ENCODE measurements at places on chromosomes 3 and 15.

DNA sequence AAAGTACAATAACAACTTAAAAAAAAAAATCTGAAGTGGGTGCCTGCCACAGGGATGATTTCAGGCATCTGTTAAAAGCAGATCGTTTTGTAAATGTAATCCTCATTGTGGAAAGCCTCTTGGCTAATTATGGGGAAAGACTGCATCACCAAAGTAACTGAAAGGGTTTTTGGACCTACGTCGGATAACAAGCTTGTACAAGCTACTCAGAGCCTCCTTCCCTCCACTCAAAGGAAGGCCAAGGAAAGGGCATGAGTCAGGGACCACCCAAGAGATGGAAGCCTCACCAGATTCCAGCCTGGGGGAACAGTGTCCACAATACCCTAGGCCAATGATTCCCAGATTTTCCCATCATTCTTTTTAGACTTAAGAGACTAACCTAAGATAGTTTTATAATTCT is 84.3 kb downstream of the ATP1B3 start:
- DNase-seq = no peak

DNA sequence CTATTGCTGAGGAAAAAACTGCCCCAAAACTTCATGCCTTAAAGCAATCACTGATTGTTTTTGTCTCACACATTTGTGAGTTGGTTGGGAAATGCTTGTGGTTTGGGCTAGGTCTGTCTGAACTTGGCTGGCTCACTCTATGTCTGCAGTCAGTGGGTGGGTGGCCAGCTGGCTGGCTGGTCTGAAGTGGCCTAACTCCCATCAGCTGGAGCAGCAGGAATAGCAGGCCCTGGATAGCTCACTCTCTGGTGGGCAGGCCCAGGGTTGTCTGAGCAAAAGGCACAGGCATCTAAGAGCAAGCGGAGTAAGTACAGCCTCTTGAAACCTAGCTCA is 37.7 kb upstream of the PRR20G start:
- no peak for DNase-seq

GRCh38 chr15:51649659-51650521 is 27.3 kb upstream of the DMXL2 start:
- DNase-seq = peak; percentile 69

DNA sequence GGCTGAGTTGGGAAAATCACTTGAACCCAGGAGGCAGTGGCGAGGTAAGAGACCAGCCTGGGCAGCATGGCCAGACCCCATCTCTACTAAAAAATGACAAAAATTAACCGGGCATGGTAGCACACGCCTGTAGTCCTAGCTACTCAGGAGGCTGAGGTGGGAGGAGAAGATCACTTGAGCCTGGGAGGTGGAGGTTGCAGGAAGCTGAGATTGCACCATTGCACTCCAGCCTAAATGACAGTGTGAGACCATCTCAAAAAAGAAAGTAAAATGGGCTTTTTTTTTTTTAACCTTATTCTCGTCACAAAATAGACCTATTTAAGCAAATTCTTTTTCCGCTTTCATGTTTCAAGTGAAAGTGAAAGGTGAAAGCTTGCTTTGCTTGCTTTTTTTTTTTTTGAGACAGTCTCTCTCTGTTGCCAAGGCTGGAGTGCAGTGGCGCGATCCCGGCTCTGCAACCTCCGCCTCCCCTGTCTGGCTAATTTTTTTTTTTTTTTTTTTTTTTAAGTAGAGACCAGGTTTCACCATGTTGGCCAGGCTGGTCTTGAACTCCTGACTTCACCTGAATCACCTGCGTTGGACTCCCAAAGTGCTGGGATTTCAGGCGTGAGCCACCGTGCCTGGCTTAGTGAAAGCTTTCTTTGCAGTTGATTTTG is 3.6 kb downstream of the PDIA3 start:
- no peak for DNase-seq

DNA sequence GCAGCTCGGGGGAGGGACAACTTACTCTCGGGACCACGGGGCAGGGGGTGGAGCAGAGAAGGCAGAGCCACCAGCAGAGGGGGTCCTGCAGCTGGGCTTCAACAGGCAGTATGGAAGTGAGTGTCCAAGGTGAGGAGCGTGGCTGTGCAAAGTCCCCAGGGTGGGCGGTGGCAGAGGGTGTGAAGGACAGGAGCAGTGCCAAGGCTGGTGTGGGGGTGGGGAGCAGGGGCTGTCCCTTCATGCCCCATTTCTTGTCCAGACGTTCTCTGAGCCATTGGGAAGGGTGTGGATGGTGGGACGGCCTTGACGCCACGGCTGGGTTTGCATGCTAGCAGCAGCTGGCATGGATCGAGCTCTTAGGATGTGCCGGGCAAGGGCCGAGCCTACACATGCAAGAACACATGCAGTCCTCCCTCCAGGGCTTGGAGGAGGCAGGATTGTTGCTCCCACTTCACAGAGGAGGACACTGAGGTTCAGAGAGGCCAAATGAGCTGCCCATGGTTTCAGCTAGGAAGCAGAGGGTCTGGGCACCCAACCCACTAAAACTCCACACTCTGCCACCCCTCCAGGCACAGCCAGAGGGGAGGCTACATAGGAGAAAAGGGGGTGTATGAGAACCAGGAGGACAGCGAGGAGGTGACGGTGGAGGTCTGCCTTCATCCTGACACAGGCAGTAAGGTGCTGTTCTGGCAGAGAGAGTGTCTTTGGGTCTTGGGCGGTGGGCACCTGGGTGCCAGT is 93.6 kb downstream of the TBC1D2B start:
- DNase-seq = no peak

DNA sequence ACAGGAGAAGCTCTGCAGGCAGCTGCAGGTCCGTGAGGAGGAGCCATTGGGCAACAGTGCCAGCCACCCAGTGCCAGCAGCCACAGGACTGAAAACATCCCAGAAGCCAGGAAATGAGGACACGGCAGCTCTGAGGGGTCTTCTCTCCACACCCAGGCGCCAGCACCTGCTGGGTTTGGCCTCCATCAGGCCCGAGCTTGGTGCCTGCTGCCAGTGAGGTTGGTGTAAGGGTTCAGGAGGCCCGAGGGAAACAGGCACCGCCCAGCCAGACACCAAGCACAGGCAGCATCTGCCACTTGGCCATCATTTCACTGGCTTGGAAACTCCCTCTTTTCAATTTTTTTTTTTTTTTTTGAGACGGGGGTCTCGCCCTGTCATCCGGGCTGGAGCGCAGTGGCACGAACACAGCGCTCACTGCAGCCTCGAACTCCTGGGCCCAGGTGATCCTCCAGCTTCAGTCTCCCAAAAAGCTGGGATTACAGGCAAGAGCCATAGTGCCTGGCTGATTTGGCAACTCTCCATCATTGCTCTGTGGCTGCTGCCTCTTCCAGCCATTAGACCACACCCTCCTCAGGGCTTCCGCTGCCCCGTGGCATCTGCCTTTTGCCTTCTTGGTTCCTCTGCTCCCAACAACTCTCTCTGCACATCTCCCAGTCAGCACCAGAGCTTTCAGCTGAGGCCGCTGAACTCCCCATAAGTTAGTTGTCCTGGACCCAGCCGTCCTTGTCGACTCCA is 1.5 kb upstream of the ITIH3 start:
- DNase-seq = no peak

GRCh38 chr3:8499181-8499611 is 2.4 kb upstream of the LMCD1 start:
- DNase-seq = peak; percentile 9

All from NCI-H510A treated with DMSO at 0.1 percent for 48 hours (cell line).